Activated naive CD4-positive, alpha-beta T cell treated with anti-CD3 and anti-CD28 coated beads for 36 hours (primary cell): ENCODE measurements at places on chromosomes 12 and 14.

GRCh38 chr12:50242751-50243191 lies 40.5 kb downstream of the LIMA1 start:
- no peak for DNase-seq
- peaks cover 9% of the 10 kb centered on the region for H3K4me1 ChIP-seq
- H3K27me3 ChIP-seq = no peaks in the 10 kb centered on the region
- H3K36me3 ChIP-seq = peaks cover 3% of the 10 kb centered on the region

DNA sequence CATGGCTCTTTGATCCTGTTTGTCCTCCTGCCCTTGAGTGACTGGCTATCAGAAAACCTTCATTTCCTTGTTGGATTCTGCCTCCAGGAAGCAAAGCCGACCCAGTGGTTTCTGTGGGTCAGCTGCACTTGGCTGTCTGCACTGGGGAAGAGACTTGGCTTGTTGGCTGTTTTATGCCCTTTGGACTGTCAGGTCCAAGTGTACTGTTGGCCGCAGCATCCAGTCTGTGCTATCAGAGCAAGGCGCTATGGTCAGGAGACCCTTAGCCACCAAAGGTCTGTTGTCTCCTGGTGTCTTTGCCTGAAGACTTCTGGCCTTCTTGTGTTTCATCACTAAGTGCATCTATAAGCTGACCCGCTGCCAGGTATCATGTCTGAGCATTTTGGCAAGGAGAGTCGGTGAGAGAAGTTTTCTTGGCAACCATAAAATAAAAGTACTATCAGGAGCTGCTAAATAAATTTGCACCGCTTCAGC lies 177.4 kb upstream of the HIF1A start:
- H3K4me3 ChIP-seq = peak overlapping the region; percentile 67
- no peak for DNase-seq
- no peaks in the 10 kb centered on the region for H3K27me3 ChIP-seq

DNA sequence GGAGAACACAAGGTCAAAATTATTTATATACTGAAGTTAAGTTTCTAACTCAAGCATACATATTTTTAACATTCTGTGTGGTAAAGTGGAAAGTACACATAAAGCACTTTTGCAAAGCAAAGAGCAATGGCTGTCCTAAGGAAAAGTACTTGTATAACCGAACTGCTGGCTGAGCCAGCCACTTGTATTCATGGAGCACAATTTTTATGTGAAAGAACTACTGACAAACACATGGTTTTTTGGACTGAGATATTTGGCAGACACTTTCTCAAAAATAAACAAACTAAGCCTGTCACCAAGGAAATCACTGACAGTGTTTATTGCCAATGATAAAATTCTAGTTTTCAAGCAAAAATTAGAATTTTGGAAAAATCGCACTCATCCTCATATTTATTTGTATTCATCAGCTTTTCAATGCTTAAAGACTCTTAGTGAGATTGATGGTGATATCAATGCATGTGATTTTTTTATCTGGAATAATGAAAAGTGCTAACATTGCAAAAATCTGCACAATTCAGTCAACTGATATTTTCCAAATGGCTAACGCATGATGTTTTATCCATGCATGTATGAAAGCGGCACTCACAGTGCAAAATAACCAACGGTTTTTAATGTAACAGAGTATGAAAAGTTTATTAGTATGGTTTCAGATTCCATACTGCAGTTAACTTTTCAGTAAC lies 125.3 kb downstream of the IPO8 start:
- no peak overlapping the region for H3K4me3 ChIP-seq
- H3K27ac ChIP-seq = no peak overlapping the region
- no peaks in the 10 kb centered on the region for H3K27me3 ChIP-seq
- H3K36me3 ChIP-seq = no peaks in the 10 kb centered on the region
- DNase-seq = no peak

DNA sequence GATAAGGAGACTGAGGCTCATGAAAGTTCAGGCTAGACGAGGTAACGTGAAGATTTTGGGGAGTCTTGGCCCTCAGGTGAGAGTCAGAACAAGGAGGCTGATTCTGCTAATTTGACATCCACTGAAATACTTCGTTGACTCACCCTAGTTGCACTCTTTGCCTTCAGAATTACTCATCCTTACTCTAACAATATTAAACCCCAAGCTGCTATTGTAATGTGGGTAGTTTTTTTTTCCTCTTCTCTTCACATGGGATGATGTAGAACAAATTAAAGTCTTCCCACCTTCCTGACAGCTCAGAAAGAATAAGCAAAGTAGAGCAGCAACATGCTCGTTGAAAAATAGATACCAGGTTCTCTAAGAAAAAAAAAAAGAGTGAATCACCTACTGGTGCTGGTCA lies 22.0 kb upstream of the SRRM4 start:
- DNase-seq = no peak
- H3K4me1 ChIP-seq = no peaks in the 10 kb centered on the region
- H3K27ac ChIP-seq = no peak overlapping the region
- no peaks in the 10 kb centered on the region for H3K27me3 ChIP-seq

DNA sequence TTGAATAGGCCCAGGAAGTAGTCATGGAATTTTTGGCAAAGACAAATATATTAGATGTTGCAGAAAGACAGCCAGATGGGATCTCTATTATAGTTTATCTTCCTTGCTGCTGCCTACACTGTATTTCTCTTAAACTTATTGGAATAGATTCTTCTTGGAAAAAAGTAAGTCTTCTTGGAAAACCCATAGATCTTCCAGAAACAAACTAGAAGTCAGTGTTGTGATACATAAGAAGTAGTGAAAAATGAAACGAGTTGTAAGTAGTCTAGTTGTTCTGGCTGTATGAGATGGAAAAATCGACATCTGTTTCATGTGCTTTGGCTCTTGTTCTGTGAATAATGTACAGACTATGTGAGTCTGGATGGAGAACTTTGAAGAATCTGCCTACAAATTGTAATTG lies 29.0 kb downstream of the GLIPR1L2 start:
- H3K27me3 ChIP-seq = no peaks in the 10 kb centered on the region
- no peak overlapping the region for H3K4me3 ChIP-seq
- peaks cover 1% of the 10 kb centered on the region for H3K36me3 ChIP-seq
- no peaks in the 10 kb centered on the region for H3K4me1 ChIP-seq
- DNase-seq = no peak
- H3K27ac ChIP-seq = no peak overlapping the region

- peaks cover 1% of the 10 kb centered on the region for H3K36me3 ChIP-seq
- no peaks in the 10 kb centered on the region for H3K27me3 ChIP-seq
- H3K4me1 ChIP-seq = peaks cover 43% of the 10 kb centered on the region
- no peak for DNase-seq
- peak overlapping the region; percentile 8 for H3K27ac ChIP-seq
- H3K4me3 ChIP-seq = peak overlapping the region; percentile 53
These were observed 811 bp upstream of the INF2 start for GRCh38 chr14:104688505-104689108.

DNA sequence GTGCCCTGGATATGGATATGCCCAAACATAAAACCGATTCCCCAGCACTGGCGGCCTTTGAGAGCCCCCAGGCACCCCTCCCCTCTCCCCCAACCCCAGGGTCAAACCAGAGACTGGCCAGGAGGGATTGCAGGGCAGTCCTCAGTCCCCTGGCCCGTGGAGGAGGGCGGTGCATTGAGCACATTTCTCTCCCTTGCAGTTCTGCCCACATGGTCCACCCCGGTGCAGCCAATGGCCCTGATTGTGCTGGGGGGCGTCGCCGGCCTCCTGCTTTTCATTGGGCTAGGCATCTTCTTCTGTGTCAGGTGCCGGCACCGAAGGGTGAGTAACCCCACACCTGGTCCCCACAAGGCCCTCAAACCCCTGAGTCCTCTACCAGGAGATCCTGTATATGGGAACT lies 3.4 kb upstream of the GPR162 start:
- no peak overlapping the region for H3K4me3 ChIP-seq
- H3K27me3 ChIP-seq = peaks cover 2% of the 10 kb centered on the region
- H3K4me1 ChIP-seq = peaks cover 11% of the 10 kb centered on the region
- H3K27ac ChIP-seq = no peak overlapping the region
- H3K36me3 ChIP-seq = peaks cover 23% of the 10 kb centered on the region

- H3K27me3 ChIP-seq = no peaks in the 10 kb centered on the region
- no peaks in the 10 kb centered on the region for H3K36me3 ChIP-seq
- no peak overlapping the region for H3K27ac ChIP-seq
- H3K4me1 ChIP-seq = no peaks in the 10 kb centered on the region
These were observed 267.3 kb upstream of the SRRM4 start for GRCh38 chr12:118714051-118714460.

- DNase-seq = no peak
- H3K27ac ChIP-seq = no peak overlapping the region
- H3K27me3 ChIP-seq = no peaks in the 10 kb centered on the region
- H3K4me1 ChIP-seq = no peaks in the 10 kb centered on the region
These were observed 97.5 kb downstream of the TMX1 start for GRCh38 chr14:51337520-51337919.

GRCh38 chr14:24074625-24075484 lies 3.5 kb downstream of the CPNE6 start:
- no peaks in the 10 kb centered on the region for H3K36me3 ChIP-seq
- H3K4me1 ChIP-seq = peaks cover 5% of the 10 kb centered on the region
- no peaks in the 10 kb centered on the region for H3K27me3 ChIP-seq
- no peak for DNase-seq
- H3K4me3 ChIP-seq = no peak overlapping the region

DNA sequence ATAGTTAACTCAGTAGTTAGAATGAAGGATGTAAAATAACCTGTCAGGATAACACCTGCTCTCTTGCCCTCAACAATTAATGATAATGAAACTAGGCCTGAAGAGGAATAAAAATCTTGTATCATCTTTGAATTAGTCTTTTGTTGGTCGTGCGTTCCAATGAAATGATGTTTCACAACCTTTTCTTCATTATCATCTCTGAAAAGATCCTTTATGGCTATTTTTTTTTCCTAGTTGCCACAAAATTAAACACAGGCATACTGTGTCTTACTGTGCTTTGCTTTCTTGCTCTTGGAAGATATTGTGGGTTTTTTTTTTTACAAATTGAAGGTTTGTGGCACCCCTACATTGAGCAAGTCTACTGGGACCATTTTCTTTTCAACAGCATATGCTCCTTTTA lies 128.6 kb downstream of the BICD1 start:
- DNase-seq = no peak
- H3K27ac ChIP-seq = no peak overlapping the region
- H3K4me3 ChIP-seq = no peak overlapping the region
- H3K36me3 ChIP-seq = peaks cover 15% of the 10 kb centered on the region
- no peaks in the 10 kb centered on the region for H3K27me3 ChIP-seq

GRCh38 chr12:93753285-93753684 lies 76.1 kb downstream of the CRADD start:
- H3K36me3 ChIP-seq = peaks cover 19% of the 10 kb centered on the region
- no peak overlapping the region for H3K27ac ChIP-seq
- no peak for DNase-seq
- H3K4me3 ChIP-seq = no peak overlapping the region

GRCh38 chr14:69796797-69797500 lies at the start of gene SLC10A1:
SLC10A1 (minus strand) TSS chr14:69797241; CDS start chr14:69797155, 86 bp downstream.
- no peak within 1 kb of the TSS for H3K27ac ChIP-seq
- H3K36me3 ChIP-seq = no peaks in the 10 kb centered on the region
- no peak for DNase-seq

- no peak overlapping the region for H3K4me3 ChIP-seq
- no peak for DNase-seq
- H3K27me3 ChIP-seq = no peaks in the 10 kb centered on the region
These were observed 315.7 kb downstream of the NPAS3 start for GRCh38 chr14:33254342-33254741.

- peaks cover 40% of the 10 kb centered on the region for H3K4me1 ChIP-seq
- H3K4me3 ChIP-seq = no peak overlapping the region
- no peaks in the 10 kb centered on the region for H3K27me3 ChIP-seq
- H3K36me3 ChIP-seq = peaks cover 4% of the 10 kb centered on the region
- no peak overlapping the region for H3K27ac ChIP-seq
These were observed 96.7 kb downstream of the ETV6 start for GRCh38 chr12:11746024-11746771.

- DNase-seq = no peak
- no peaks in the 10 kb centered on the region for H3K4me1 ChIP-seq
- no peaks in the 10 kb centered on the region for H3K36me3 ChIP-seq
- no peaks in the 10 kb centered on the region for H3K27me3 ChIP-seq
These were observed 1002.3 kb downstream of the FLRT2 start for GRCh38 chr14:86532219-86532618.

- H3K36me3 ChIP-seq = no peaks in the 10 kb centered on the region
- no peak for DNase-seq
- no peaks in the 10 kb centered on the region for H3K4me1 ChIP-seq
- H3K27ac ChIP-seq = no peak overlapping the region
These were observed 36.5 kb downstream of the LRIG3 start for GRCh38 chr12:58883576-58884334.

DNA sequence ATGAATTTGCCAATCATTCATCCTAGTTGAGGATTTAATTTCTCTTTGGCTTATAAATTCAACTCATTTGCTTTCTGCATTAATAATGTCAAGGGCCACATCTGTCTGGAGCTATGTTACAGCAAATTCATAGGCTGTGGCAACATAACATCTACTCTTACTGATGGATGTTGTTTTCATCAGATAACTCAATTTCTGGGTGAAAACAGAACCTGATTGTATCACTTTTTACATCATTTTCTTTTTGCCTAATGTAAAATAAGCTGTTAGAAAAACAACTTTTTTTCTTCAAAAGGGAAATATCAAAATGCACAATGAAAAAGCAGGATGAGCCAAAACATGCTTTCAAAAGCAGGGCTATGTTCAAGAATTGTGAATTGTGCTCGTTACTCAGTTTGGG lies 73.3 kb downstream of the HELB start:
- H3K27me3 ChIP-seq = no peaks in the 10 kb centered on the region
- H3K36me3 ChIP-seq = peaks cover 5% of the 10 kb centered on the region
- DNase-seq = no peak
- no peak overlapping the region for H3K27ac ChIP-seq

GRCh38 chr12:122811777-122812176 lies 23.5 kb upstream of the HIP1R start:
- DNase-seq = no peak
- H3K27me3 ChIP-seq = no peaks in the 10 kb centered on the region
- no peaks in the 10 kb centered on the region for H3K36me3 ChIP-seq
- no peaks in the 10 kb centered on the region for H3K4me1 ChIP-seq

GRCh38 chr12:25866586-25867378 lies 91.7 kb upstream of the RASSF8 start:
- H3K27ac ChIP-seq = no peak overlapping the region
- DNase-seq = no peak
- no peaks in the 10 kb centered on the region for H3K4me1 ChIP-seq
- H3K27me3 ChIP-seq = peaks cover 3% of the 10 kb centered on the region
- no peak overlapping the region for H3K4me3 ChIP-seq
- H3K36me3 ChIP-seq = no peaks in the 10 kb centered on the region

DNA sequence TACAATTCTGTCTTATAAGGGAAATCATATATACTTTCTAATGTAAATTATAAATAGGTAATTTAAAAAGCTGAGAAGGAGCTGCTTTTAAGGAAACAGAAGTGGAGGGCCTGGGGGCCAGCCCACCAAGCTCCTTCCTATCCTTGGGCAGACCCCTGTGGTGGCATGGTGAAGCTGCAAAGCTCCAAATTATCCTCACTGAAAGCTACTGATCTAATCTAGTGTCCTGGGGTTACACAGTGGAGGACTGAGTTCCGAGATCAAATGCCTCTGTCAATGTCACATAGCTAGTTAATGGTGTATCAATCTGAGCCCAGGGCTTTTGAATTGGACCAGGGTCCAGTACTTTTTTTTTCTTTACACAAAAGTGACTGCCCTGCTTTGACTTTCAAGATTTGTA lies 355.4 kb downstream of the CEP128 start:
- H3K36me3 ChIP-seq = peaks cover 2% of the 10 kb centered on the region
- H3K4me3 ChIP-seq = no peak overlapping the region
- H3K27ac ChIP-seq = no peak overlapping the region
- no peak for DNase-seq
- peaks cover 14% of the 10 kb centered on the region for H3K4me1 ChIP-seq
- no peaks in the 10 kb centered on the region for H3K27me3 ChIP-seq
